ENCODE measurements at places on chromosomes 6 and 20.

GRCh38 chr20:38114353-38114791, 50.7 kb downstream of the TGM2 start:
- DNase-seq: no peak

DNA sequence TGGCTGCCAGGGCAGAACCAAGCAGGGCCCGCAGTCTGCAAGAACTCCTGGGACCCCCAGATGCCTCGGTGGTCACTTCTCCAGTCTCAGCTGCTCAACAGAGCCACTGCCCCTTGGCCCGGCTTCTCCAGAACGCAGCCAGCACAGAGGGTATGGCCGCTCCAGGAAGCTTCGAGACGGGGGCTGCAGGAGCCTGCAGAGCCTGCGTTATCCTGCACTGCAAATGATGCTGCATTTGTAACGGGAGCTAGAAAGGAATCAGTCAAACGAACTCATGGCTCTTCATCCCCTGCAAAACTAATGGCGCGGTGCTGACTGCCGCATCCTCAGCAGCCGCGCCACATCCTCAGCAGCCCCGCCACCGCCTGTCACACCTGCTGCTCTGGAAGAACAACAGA, 254.9 kb downstream of the TAF4 start:
- DNase-seq: no peak

DNA sequence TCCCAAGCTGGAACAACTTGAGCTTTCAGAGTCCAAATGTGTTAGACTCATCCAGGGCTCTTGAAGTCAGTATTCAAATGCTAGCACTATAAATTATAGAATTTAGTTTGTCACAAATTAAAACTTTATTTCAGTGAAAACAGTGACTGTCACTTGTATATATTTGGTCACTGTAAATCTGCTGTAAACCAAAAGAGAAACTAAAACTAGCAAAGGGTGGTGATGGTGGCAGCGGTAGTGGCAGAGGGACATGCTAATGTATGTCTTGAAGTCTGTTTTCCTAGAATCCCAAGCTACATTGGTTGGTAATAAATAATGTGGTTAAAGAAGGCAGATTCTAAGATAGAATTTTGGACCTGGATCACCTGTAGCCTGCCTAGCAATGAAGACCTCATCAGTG, 140.4 kb upstream of the CENPW start:
- DNase-seq: no peak

DNA sequence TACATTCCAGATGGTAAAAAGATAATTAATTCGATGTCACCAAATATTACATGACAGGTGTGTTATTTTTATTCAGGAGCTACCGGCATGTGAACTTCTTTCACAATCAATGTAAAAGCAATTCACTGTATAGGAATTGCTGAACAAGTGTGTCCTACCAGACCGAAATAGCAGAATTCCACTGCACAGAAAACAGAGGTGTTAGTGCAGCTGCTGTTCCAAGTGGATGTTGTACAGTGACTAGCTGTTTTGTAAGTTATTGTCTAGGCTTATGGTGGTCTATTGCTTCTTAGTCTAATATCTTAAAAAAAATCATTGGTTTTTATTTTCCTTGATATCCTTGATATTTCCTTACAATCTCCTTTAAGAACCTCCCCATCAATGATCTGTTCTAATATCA, 107.4 kb downstream of the COL19A1 start:
- DNase-seq: no peak

GRCh38 chr6:104301951-104302350, 557.8 kb downstream of the HACE1 start:
- DNase-seq: no peak

- DNase-seq: no peak
Measured at GRCh38 chr6:170404697-170405096, 98.1 kb downstream of the FAM120B start.

GRCh38 chr6:117591405-117591804, 10.9 kb downstream of the GOPC start:
- DNase-seq: no peak

DNA sequence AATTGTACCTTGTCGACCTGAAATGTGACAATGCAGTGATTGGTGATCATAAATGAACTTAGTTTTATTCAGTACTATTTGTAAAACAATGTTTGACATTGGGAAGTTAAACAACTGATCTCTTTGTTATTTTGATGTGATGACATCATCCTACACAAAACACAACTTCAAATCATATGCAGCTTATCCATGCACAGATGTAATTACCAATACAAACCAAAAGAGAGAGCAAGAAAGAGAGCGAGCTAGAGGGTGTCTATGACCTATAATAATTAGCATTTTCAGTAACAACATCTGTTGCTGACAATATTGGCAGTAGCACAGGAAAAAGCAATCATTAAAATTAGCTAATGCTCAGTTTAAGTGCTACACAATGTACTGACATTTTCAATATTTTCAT, 320.9 kb downstream of the UTRN start:
- no peak for DNase-seq

GRCh38 chr20:36377348-36378326, 71.5 kb downstream of the DLGAP4 start:
- DNase-seq: no peak

GRCh38 chr6:146211646-146212045, 182.8 kb downstream of the GRM1 start:
- DNase-seq: no peak

DNA sequence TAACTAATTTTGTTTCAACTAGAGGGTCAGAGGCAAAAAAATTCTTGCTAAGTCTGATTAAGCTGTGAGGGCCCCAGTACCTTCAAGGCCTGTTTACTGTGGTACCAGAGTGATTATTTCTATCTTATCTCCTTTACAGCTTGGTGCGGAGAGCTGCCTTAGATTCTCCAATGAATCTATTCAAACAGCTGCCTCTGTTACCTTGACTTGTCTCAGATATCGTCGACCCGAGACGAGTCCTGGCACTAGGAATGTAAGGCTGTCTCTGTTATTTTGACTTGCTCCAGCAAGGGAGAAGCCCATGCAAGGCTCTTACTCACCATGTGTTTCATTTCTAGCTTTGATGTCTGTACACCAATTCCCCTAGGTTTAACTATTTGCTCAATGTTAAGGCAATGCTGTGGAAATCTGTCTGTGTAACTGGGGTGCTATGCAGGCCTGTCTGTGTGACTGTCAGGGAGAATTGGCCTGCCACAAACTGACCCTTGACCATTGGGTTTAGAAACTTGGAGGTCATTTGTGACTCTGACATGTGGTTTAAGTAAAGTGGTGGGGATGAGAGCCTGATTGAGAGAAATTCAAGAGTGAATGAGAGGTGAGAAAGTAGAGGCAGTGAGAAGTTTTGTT, 10.4 kb upstream of the FKBPL start:
- no peak for DNase-seq

DNA sequence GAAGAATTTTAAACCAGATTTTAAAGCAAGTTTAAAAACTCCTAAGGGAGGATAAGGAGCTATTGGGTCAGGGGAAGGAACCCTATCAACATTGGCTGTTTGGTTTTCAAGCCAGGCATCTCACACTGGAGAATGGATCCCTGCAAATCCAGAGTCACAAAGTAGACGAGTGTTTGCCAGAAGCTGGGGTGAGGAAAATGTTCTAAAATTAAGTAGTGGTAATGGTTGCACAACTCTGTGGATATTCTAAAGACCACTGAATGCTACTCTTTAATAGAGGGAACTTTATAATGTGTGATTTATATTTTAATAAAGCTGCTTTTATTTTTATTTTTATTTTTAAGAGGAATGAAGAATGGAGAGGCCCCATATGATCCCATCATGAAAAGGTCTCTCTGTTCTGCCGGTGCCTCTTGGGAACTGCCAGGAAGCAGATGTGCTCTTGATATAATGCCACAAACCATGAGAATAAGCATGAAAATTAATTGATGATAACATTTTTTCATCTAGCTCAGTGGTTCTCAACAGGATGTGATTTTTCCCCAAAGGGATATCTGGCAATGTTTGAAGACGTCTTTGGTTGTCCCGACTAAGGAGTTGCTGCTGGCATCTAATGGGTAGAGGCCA, 379.0 kb upstream of the CNR1 start:
- no peak for DNase-seq

DNA sequence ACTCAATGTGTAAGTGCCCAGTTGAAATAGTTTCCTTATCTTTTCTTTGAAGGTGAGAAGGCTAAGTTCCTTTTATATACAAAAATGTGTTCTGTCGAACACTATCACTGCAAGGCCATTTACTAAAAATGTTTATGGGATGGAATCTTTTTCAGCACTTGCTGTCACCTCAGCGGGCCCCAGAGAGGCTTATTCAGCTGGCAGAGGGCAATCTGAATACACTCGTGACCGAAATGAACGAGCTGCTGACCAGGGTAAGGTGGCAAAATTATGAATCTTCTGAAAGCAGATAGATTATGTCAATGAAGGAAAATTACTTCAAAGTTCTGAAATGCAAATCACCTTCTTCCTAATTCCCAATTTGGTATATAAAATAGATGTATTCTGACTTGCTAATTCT, 340.2 kb downstream of the ARHGAP18 start:
- DNase-seq: no peak

DNA sequence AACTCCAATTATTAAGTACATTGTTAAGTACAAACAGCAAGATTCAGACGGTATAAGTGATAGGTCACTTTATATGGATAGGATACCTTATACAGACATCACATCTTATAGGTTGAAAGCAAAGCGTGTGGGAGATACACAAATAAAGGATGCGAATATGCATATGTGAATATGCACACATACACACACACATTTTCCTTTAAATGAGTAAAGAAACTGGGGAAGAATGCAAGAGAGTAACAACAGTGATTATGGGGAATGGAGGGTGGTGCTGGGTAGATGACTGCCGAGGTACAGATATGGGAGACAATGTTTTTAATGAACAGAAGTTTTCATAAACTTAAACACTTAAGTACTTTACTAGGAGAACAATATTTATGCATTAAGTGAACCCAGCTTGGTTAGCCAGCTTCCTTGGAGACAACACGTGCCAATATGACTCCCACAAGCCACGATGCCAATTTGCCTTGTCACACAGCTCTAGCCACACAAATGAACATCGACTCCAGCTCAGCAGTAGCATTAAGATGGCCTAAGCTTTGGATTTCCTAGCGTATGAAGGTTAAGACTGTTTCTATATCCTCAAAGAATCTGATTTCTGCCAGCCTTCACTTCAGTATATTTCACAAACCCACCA, 96.6 kb downstream of the EPB41L2 start:
- DNase-seq: no peak

DNA sequence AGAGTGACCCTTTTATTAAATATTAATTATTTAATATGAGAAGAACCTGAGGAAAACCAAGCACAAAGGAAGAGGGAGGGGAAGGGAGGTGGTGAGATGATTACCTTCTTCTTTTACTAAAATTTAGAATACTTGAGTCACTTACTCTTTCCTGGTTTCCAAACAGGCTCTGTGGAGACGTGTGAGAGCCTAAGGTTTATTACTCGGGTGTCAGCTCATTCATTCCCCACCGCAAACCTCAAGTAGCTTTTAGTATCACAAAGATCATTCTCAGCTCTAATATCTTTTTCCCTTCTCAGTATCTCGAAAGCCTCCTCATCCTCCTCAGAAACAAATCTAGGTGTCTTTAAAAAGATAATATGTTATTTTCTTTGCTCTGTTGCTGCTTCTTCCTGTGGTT, 497.2 kb upstream of the JARID2 start:
- no peak for DNase-seq

- DNase-seq: no peak
Measured at GRCh38 chr6:84278321-84278998, 51.0 kb upstream of the CEP162 start.

GRCh38 chr6:83057705-83058321, 7.8 kb downstream of the UBE3D start:
- DNase-seq: no peak

GRCh38 chr6:3226481-3227362, 731 bp downstream of the TUBB2B start:
- DNase-seq: no peak

- DNase-seq: no peak
Measured at GRCh38 chr6:28867086-28867409, 56.7 kb downstream of the TRIM27 start.

- DNase-seq: no peak
Measured at GRCh38 chr6:11368264-11368663, 135.8 kb upstream of the NEDD9 start.

DNA sequence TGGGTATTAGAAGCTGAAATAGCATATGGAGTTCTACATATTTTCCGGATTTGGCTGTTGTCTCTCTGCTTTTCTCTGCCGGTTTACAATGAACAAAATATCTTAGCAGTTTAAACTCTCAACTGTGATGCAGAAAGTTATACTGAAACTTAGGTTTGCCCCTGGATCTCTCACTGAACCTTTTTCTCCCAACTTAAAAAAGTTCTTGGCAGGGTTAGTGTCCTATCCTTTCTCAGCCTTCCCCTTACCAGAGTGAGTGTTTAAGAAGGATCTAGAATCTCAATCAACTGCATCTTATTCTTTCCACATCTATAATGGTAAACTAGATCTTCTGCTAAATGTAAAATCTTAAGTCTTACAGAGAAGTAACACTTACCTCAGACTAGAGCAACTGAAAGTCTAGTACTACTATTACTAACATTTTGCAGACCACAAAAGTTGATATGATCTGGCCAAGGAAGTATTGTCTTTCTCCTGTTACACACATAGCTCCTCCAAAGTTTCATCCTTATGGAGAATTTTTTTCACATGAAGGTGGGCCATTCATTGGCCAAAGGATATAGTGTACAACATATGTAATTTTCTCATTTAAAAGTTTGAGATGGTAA, 392.3 kb upstream of the RUNX2 start:
- DNase-seq: no peak

DNA sequence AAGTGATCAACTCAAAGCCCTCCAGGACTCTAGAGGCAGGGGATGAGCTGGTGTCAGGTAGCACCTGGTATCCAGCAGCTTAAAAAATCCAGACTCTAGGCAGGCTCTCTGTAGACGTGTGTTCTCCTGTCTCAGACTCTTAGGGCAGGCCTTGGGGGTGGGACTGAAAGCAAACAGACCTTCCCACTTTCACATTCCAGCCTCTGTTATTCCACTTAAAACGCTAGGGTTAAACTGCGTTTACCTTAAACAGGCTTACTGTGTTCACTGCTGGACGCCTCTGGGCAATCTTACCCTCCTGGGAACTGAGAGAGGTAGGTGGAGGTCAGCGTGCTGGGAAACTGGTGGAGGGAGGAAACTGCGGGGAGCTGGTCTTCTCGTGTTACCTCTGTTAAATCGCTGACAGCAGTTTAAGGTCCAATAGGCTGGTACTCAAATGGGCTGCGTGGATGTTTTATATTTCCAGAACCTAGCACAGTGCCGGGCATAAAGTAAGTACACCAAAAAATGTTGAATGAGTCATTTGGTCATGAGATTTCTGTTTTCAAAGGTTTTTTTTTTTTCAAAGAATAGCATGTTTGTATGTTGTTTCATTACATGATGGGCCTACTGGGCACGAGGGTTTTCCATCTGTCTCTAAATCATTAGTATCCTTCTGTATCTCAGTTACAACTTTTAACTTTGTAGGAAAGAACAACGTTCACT, at the start of gene GCNT2:
TSS of gene GCNT2 (plus strand) at position 248 of the 705 bp plus-strand sequence. CDS start 7,561 bp downstream, outside the sequence.
- DNase-seq: no peak

GRCh38 chr20:63932606-63933160, 23.5 kb downstream of the UCKL1 start:
- no peak for DNase-seq

GRCh38 chr6:154648188-154648887, 84.9 kb upstream of the SCAF8 start:
- no peak for DNase-seq
